HuH-7 (cell line): ENCODE measurements at places on chromosomes 5 and 9.

DNA sequence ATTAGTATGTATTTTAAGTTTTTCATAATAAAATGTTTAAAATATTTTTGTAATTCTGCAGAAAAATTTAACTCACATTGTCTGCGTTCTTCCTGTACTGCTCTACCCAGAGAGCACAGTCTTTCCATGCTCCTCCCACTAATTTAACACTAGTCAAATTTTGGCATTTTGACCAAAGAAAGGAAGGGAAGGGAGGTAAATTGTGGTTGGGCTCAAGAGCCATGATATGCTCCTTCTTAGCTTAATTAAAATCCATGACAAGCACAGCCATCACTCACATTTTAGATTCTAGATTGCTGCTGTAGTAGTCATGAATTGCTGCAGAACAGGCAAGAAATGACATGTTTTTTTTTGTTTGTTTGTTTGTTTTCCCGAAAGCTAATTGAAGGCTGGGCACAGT lies 98.4 kb downstream of the NLN start:
- no peak for DNase-seq

- no peak for DNase-seq
Measured at GRCh38 chr9:121187636-121188305, 13.9 kb downstream of the RAB14 start.

DNA sequence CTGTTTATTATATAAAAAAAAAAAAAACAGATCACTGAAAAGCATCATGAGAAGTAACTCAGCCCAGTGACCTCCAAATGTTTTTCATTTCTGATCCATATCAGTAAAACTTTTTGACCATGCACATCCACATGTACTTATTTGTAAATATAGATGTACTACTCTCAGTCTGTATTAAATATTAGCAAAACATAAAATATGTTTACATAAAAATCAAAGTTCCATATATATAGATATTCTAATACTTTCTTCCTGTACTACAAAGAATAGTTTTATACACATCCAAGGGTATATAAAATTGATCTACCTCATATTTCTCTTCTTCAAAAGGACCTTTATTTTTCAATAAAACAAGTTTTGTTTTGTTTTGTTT lies 309.1 kb downstream of the RAB3C start:
- DNase-seq = no peak

DNA sequence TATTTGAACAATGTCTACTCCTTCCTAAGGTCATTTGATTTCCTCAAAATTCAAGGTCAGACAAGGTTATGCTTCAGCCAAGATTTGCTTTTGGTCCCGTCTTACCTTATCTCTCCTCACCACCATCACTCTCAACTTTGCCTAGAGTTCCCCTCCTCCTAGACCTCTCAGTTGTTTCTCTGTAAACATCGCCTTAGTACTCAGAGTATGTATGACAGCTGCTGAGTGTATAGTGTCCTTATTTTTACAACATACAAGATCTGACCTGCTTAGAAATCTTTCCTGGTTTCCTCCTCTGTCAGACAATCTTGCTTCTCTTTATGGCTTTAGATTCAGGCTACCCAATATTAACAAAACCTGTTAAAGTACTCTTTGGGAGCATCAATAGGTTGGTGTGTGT lies 50.0 kb upstream of the C6 start:
- no peak for DNase-seq
